Midbrain (tissue), 1 donor: ENCODE measurements at places on chromosomes 11 and 22.
A peak's percentile ranks its signal among the peaks of the same experiment; 100 is the strongest.

DNA sequence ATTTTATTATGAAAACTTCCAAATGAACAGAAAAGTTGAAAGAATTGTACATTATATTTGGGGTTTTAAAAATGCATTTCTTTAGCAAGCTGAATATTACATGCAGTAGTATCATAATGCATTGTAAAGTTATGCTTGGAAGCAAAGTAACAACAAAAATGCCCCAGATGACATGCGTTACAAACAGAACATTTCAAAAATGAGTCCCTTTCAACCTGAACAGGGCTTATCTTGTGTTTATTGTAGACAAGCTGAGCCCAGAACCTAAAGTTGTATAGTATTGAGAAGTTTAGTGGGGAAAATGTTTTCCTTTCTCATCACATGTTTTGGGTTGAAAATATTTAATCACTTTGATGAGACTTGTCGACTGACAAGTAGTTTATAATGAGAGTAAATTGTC is 68.8 kb downstream of the CECR2 start:
- no peak for DNase-seq

DNA sequence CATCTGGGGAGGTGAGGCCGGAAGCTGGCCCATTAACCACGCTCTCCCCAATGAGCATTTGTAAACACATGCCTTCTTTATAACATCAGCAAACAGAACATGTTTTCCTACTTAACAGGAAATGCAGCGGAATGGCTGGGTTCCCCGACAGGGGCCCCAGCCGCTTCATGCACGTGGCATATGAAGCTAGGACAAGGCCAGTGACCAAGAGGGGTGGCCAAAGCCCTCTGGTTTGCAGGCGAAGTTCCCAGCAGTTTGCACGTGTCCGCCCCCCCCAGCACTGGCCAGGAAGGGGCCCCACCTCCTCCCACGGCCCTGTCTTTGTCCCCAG is 38.7 kb upstream of the LINC01488 start:
- no peak for DNase-seq

DNA sequence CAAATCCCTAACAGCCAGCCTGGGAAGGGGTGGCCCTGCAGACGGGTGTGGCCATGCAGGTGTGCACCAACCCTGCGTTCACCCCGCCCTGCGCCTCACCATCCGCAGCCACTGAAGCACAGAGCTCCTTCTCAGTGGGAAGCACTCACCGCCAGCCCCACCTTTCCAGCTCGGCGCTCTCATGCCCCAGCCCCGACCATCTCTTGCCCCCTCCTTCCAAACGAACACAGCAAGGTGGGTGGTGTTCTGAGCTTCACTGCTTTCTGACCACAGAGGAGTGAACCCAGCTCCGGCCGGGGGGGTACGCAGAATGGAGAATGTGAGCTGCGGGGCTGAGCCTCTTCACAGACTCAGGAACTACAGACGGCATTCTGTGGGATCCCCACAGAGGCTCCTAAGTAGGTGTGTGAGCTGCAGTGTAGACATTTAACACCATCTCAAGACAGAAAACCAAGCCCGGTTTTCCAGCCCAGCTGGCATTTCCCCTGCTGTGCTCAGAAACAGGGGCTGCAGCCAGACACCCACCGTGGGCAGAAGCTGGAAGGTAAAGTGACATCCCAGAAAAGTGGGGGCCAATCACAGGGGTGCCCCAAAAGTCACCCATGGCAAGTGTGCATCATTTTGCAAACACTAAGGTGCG is 88.4 kb upstream of the RTL6 start:
- no peak for DNase-seq

- DNase-seq = no peak
Measured at GRCh38 chr11:47345890-47346563, 6.5 kb downstream of the MYBPC3 start.

- DNase-seq = peak; percentile 83
Measured at GRCh38 chr22:49632199-49633009, 195.3 kb downstream of the BRD1 start.
